COLO829 (cell line): ENCODE measurements at places on chromosomes 4 and X.

DNA sequence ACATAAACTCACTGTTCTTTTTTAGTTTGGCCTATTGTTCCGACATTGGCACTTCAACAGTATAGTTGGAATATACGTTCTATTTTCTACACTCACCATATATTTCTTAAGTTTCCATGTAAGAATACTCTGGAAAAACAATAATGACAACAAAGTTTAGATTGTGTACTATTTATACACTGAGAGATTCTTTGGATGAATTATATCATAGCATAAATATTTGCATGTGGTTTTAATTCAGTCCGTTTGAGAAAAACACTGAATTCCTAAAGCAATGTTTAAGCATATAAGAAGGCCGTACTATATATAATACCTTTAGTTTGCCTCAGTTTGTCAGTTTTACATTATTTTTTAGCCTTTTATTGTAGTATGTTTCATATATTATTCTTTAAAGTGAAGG, 82.4 kb downstream of the RAP1GDS1 start:
- DNase-seq: no peak

GRCh38 chr4:153394945-153395344, 50.5 kb downstream of the MND1 start:
- DNase-seq: no peak

DNA sequence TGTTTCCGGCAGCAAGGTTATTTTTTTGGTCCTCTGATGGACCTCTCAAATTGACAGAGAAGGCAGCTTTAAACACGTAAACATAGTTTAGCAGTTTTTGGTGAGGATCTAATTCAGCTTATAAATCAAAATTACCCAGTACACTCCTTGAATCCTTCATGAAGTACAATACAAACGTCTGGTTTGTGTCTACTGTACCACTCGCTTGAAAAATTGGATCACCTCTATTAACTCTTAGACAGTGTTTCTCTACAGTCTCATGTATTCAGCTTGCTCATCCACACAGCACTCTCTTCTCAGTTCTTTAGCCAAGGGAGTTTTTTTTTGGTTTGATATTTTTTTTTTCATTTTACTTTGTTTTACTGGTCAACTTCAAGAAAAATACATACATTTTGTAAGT, 113.5 kb downstream of the RNF150 start:
- DNase-seq: no peak

- no peak for DNase-seq
These were observed 107.5 kb downstream of the STK32B start for GRCh38 chr4:5158825-5159224.

- no peak for DNase-seq
These were observed 12.0 kb downstream of the WFS1 start for GRCh38 chr4:6281436-6282313.
